ENCODE measurements at places on chromosomes 7 and 10. TPM values are rescaled to one million over a fixed set of nuclear protein-coding genes. Genes with fewer than 3 reads are reported as not detected.
A peak's percentile ranks its signal among the peaks of the same experiment; 100 is the strongest.

GRCh38 chr10:75355706-75356105 is 45.9 kb downstream of the ZNF503 start:
- DNase-seq = no peak

GRCh38 chr10:65893676-65894075 is 1032.2 kb upstream of the LRRTM3 start:
- no peak for DNase-seq

- peak; percentile 27 for DNase-seq
Measured at GRCh38 chr7:151844825-151845200, 32.1 kb downstream of the PRKAG2 start.

- peak; percentile 5 for DNase-seq
Measured at GRCh38 chr7:483656-484355, 35.8 kb downstream of the PDGFA start.

DNA sequence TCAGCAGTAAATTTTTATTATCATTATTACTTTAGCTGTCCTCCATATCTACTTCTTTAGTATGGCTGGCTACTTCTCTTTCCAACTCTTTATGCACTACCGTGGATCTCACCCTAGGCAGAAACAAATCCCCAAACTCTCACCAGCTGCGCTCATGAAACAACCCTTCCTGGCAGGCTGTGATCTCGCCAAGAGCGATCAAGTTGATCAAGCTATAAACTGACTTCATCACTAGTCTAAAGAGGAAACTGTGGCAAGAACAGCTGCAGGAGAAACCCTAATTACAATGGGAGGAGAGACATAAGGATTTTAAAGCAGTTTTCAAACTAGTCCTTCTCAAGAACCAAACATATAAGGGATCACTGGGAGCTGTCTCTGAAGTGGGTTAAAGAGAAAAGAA is 160.5 kb upstream of the PRSS58 start:
- DNase-seq = no peak

- DNase-seq = no peak
Measured at GRCh38 chr7:117319181-117319580, 3.7 kb downstream of the WNT2 start.

- DNase-seq = no peak
Measured at GRCh38 chr7:130872756-130873448, 138.9 kb upstream of the KLF14 start.

The ADIRF gene
- total RNA-seq = 28.4 TPM

The CPEB3 gene
- total RNA-seq = 16.4 TPM

The FAM25A gene
- total RNA-seq = not detected

The PIK3AP1 gene
- 1.4 TPM for total RNA-seq
